NCI-H82 (cell line): ENCODE measurements at places on chromosomes 6 and 20.

GRCh38 chr20:33693289-33693688 is 7.1 kb upstream of the E2F1 start:
- DNase-seq = no peak

GRCh38 chr20:37904008-37904642 is 1.2 kb downstream of the VSTM2L start:
- DNase-seq = no peak

DNA sequence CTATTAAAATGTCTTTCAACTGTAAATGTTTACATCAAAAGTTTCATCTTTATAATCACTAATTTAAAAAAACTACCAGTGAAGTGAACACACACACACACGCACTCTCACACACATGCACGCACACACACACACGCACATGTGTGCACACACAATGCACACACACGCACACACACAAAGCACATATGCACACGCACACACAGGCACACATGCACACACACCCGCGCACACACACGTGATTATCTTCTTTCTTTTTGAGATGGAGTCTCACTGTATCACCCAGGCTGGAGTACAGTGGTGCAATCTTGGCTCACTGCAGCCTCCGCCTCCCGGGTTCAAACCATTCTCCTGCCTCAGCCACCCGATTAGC is 80.0 kb upstream of the FRMD1 start:
- DNase-seq = no peak

GRCh38 chr20:53692465-53693067 is 98.9 kb upstream of the ZNF217 start:
- DNase-seq = no peak

DNA sequence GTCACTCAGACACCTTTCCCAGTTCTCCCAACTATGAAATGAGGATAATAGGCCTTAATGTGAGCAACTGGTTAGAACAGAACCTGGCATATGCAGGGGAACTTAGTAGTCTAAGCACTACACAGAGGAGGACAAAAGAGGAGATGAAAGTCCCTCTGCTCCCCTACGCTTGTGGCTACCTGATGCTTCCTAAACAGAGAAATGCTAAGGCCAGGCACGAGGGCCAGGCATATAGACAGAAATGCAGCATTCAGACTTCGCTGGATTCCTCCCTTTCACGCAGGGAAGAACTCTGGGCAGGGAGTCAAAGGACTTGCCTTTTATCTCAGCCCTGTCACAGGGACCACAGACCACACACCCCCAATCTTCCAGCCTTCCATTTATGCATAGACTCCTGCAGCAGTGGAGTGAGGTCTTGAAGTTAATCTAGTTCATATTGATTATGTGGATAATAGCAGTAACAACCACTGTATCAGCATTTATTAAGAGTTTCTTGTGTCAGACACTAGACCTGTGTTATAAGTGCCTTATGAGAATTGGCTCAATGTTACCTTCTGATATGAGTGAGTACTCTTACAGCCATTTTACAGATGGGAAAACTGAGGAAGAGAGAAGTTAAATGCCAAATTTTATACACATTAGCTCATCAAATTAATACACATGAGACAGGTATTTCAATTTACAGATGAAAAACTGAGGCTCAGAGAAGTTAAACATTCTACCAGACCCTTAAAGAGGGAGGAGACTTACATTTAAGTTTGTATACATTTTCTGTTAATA is 27.0 kb upstream of the TRAF3IP2 start:
- no peak for DNase-seq

GRCh38 chr20:47606983-47607613 is 105.4 kb downstream of the NCOA3 start:
- no peak for DNase-seq

DNA sequence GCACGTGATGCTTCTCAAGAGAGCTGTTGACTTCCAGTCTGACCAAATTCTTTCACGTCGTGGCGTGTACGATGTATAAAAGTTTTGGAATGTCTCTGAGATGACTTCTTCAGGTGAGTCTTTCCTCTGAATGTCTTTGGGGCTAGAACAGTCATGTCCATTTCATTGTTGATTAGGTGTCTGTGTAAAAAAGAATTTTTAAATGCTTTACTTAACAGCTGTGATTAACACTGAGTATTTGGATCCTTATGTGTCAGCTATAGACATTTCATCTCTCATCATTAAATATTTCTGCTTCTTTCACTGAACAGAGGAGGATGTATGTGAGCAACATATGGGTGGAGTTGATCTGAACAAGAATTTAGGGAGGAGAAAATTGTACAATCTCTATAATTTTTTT is 29.3 kb upstream of the KIF13A start:
- DNase-seq = no peak

DNA sequence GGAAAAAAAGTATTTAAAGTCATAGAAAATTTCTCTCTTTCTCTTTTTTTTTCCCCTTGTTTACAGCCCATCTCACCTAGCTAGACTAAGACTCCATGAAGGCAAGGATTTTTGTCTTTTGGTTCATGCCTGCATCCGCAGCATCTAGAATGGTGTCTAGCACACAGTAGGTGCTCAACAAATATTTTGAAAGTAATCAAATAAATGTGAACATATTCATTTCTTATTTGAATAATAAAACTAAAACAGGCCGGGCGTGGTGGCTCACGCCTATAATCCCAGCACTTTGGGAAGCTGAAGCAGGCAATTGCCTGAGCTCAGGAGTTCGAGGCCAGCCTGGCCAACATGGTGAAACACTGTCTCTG is 4.7 kb upstream of the ZNF341 start:
- no peak for DNase-seq

DNA sequence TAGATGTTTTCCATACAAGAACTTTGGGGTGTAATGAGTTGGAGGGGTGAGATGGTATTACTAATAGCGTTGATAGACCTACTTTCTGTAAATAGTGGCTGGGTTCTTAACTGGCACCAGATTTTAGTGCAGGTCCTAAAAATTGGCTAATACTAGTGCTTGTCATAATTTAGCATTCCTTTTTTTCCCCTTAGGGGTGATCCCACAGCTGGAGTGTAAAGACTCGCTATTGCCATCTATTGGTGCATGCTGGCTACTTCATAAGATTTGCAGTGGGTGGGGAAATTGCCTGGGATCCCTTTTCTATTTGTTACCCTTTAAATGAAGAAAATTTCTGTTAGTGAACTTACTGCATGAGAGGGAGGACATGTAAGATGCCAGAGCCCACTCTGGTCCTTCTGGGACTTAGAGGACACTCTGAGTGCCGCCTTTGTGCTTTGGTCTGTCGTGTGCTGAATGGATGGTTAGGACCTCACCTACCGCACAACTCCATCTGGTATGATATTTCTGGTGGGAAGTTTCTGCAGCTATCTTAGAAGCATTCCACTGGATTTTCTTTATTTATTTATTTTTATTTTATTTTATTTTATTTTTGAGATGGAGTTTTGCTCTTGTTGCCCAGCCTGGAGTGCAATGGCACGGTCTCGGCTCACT is 195.5 kb downstream of the JARID2 start:
- DNase-seq = peak; percentile 74

DNA sequence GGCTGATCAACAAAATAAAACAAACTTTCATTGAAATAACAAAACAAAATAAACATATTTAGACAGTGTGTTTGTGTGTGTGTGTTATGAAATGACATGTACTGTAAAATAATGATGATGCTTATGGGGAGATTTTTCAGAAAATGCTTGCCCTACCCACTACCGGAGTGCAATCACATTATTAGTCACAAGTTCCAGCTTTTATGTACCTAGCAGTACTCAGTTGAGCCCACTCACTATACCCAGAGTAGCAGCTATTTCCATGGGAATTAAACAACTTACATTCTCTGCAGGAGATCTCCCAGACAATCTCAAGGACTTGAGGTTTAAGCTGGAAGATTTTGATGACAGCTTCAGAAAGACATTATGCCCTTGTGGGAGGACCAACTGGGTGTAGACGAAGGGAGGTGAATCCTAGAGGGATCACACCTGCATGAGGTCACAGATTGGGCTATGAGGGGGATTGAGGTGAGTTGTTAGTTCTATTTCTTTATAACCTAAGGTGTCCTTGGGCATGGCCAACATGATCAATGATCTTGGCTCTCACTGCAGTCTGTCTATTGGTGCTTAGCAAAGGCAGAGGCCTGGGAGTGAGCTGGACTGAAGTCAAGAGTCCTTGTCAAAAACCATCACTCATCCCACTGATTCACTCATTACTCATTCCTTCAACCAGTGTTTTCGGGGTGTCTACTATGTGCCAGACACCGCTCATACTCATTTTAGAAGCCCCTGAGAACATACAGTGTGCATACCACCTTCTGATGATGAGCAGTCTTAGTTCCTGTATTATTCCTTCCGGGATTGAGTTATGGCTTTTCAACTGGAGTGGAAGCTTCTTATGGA is 6.7 kb upstream of the CLIC5 start:
- DNase-seq = no peak
